ENCODE measurements at places on chromosomes 7 and 10.

DNA sequence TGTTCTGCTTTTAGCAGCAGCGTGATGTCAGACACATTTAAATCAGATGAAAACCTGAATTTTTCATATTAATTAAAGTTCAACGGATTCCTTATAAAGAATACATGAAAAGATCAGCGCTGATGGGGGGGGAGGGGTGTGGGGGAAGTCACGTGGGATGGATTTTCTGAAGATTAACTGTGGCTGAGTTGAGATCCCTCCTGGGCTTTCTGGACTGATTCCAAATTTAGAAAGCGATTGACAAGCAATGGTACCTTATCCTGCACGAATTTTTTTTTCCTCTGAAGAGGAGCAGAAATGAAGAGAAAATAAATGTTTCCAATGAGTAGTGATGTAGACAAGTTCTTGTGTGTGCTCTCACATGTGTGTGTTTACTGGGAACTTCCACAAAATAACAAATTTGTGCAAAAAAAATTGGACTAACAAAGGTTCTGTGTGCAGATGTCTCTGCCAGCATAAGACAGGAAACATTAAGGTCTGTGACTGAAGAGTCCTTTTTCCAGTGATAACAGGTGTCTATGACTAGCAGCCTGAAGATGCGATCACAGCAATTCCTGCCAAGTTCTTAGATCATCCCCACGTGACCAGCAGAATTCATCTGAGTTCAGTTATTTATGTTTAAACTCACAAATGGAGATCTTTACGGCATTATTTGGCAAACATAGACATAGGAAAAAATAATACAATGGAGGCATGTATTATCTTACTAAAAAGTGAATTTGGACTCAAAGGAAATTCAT lies 585.2 kb upstream of the CELF2 start:
- DNase-seq = no peak

DNA sequence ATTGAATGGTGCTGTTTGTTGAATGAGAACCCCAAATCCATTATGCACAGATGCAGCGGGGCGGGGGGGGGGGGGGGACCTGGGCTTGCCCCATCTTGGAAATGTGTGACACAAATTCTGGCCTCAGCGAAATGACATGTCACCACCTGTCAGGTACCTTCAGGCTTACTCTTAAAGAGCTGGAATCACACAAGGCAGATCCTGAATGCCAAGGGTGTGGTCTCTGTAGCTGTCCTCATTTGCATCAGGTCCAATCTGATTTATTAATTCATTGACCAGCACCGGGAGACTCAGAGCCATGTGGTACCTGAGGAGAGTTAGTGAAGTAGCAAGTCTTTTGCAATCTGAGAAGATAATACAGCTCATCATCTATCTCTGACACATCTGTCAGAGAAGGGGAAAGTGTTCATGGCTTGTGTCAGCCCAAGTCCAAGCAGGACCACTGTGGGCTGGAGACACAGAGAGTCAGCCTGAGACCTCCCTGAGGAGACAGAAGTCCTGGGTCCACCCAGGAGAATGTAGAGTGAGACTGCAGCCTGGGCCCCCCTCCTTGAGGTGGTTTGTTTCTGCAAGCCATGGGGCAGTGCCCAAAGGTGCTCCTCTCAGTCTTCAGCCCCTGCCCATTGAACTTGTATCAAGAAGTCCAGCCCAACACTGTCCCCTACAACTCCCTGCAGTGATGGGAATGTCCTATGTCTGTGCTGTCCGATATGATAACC lies 46.7 kb downstream of the ADCYAP1R1 start:
- DNase-seq = no peak

DNA sequence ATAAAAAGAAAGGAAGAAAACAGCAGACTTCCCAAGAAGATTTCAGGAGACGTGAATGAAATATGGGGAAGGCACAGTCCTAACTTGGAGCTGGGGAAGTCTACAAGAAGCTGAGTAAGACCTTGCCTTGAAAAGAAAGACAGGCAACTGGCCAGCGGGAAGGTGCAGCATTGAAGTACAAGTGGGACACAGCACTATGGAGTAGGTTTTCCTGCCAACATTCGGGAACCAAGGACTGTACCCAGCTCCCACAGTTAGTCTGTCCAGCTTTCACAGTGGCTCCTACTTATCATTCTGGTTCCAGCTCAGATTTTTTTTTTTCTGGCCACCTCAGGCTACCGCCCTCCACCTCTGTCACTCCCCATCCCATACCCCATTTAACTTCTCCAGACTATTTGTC lies 10.0 kb downstream of the HPS1 start:
- no peak for DNase-seq

- no peak for DNase-seq
Observed at GRCh38 chr10:56329961-56330360, 31.1 kb downstream of the ZWINT start.

- DNase-seq = no peak
Observed at GRCh38 chr10:80186364-80187012, 18.8 kb downstream of the ANXA11 start.

DNA sequence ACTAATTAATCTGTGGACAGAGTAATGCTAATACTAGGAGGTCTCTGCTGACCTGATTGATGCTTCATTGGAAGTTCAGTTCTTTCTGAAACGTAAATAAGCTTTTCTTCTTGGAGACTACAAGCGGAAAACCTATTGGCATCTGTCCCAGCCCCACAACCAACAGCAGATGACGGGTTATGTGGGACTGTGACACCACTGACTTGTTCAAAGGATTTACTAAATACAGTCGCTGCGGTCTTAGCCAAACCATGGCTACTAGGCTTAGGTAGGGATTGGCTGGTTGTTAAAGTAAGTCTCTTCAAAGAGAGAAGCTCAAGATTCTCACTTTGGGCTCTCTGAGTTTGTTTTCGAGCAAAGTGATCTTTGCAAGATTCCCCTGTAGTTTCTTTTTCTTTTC lies 68.3 kb downstream of the HYCC1 start:
- no peak for DNase-seq

- no peak for DNase-seq
Observed at GRCh38 chr7:159281573-159281972, 136.9 kb upstream of the VIPR2 start.

- no peak for DNase-seq
Observed at GRCh38 chr7:977326-978048, 2.1 kb upstream of the COX19 start.

DNA sequence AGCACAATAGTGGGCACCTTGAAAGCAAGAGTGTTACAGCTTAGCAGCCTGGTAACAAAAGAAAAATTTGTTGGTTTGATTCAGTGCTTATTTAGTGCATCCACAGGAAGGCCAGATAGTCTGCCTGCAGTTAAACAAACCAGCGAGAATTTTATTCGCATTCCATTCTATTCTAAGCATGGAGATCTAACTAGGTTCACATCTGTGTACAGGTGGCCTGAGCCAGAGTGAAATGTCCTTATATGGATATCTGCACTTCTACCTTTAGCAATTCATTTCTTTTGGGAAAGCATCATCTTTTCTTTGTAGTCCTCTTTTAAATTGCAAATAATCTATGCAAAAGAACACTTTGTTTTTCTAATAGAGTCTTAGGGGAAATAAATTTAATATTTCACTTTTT lies 659.0 kb upstream of the FZD8 start:
- no peak for DNase-seq

DNA sequence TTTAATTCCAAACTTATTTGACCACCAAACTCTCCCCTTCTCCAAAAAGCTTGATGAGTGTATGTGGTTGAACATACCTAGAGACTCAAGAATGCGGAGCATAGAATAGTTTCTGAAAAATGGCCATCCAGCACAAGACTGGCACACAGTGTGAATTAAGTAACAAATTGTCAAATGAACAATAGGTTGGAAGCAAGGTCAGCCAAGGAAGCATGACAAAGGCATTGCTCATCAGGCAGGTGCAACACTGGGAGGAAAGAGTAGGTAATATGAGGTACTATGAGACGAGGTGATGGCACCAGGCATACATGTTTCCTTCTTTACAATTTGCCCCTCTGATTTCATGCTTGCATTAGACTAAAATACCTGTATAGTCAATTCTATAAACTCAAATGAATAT lies 73.7 kb downstream of the DKK1 start:
- DNase-seq = peak; percentile 49

DNA sequence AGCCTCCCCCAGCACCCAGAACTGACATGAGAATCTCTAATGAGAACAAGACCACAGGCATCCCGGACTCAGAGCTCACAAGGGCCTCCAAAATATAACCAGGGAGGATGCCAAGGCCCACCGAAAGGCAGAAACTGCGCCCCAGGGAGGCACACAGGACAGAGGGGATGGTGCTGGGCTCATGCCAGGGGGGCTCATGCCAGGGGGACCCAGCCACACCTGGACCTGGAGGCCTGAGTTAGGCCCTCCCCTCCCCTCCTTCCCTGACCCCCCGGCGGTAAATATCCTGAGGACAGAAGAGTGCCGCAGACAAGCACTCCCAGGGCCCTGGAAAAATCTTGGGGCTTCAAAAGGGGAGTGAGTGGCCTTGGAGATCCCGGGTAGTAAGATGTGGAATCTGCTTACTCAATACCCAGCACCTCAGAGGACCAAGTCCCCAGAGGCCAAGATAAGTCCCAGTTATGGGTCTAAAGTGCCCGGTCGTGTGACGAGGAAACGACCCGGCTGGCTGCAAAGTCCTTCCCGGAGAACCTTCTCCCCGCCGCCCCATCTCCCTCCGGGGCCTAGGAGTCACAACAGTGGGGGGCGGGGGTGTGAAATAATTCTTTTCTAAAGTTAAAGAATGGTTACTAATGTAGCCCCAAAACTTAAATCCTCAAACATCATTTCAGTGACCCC lies 11.9 kb downstream of the PDGFA start:
- no peak for DNase-seq

DNA sequence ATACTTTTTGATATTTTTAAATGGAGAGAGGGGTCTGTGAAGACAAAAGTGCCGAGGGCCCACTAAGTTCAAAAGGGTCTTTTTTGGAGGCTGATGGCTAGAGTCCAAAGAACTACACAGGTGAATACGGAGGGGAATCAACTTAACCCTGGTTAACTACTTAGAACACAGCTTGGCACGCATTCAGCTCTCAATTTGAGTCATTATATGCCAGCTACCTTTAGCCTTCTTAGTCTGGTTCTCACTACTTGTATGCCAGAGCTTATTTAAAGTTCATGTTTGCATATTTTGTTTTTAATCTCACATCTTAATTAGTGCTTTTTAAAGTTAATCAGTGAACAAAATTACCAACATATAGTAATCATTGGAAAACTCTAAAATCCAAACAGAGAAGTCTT lies 80.8 kb downstream of the VWDE start:
- no peak for DNase-seq

DNA sequence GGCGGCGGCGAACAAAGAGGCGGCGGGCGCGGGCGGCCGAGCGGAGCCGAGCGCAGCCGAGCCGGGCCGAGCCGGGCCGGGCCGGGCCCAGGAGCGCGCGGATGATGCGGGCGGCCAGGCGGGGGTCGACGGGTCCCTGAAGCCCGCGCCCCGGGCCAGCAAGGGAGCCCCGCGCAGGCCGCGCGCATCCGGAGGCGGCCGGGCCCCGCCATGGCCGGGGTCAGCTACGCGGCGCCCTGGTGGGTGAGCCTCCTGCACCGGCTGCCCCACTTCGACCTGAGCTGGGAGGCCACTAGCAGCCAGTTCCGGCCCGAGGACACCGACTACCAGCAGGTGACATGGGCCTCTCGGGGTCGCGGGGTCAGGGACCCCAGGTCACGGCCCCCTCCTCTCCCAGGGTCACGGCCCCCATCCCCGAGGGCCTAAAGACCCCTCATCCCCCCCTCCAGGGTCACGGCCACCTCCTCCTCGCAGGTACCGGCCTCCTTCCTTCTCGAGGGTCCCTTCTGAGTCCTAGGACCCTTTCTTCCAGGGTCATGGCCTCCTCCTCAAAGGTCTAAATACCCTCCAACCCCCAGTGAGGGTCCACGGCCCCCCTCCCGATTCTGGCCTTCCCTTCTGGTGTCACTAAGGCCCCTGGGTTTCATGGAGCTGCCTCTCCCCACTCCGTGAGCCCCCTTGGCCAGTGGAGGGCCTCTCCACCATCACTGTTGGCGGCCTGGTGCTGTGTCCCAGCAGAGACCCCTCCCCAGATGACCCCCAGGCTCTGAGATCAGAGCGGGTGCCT lies at the start of gene TTYH3:
Gene TTYH3 (plus strand): TSS at position 41 of the 787 bp plus-strand sequence. CDS start 170 bp downstream, at position 211.
- no peak for DNase-seq

DNA sequence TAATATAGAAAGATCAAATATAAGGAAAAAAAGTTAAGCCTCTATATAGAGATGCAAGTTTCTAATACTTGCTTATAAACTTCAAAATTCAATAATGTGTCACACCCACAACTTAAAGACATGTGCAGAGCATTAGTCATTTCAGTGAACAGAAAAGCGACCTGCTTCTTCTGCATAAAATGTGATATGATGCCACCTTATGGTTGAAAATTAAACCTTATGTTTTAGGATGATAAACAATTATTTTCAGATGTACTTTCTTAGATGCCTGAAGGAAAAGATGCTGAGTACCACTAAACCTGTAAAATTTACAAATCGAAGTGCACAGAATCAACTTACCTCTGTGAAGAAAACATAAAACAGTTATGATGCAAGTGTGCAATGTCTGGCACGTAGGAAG lies 96.0 kb downstream of the MTERF1 start:
- DNase-seq = no peak

GRCh38 chr10:129411393-129411705 lies 55.7 kb upstream of the MGMT start:
- no peak for DNase-seq

DNA sequence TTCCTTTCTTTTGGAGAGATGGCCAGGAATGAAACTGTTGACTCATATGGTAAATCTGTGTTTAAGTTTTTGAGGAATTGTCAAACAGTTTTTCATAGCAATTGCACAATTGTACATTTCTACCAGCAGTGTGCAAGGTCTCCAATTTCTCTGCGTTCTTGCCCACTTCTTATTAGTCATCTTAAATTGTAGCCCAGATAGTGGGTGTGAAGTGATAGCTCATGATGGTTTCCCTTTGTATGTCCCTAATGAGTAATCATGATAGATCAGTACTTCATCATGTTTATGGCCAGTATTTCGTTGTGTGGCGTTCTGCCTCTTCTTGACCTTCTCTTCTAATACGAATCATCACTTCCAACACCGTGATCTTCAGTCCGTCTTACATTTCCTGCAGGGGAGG lies 136.3 kb downstream of the DOCK1 start:
- peak; percentile 82 for DNase-seq

DNA sequence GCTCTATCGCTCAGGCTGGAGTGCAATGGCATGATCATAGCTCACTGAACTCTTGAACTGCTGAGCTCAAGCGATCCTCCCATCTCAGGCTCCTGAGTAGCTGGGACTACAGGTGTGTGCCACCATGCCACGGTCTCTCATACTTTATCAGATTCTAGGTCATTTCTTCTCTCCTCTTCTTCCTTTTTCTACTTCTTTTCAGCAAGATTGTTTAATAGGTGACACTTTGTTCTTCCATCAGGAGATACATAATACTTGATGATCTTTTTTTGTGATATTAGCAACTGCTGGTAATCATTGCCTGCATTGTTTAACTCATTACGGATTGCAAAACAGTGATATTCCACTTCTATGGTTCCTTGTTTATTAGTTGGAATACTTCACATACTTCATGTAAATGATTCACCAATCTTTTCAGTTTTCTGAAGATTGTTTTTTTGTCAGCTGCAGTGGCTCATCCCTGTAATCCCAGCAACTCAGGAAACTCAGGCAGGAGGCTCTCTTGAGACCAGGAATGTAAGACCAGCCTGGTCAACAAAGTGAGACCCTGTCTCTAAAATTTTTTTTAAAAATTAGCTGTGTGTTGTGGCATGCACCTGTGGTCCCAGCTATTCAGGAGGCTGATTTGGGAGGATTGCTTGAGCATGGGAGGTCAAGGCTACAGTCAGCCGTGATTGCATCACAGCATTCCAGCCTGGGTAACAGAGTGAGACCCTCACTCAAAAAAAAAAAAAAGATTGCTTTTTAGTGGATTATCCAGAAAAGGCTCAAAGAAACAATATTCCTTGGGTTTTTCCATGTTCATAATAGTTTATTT lies 36.2 kb upstream of the CHST3 start:
- no peak for DNase-seq
